ENCODE measurements at places on chromosomes 1 and 21.

- DNase-seq: no peak
Observed at GRCh38 chr1:91876781-91877573, 9.0 kb downstream of the TGFBR3 start.

DNA sequence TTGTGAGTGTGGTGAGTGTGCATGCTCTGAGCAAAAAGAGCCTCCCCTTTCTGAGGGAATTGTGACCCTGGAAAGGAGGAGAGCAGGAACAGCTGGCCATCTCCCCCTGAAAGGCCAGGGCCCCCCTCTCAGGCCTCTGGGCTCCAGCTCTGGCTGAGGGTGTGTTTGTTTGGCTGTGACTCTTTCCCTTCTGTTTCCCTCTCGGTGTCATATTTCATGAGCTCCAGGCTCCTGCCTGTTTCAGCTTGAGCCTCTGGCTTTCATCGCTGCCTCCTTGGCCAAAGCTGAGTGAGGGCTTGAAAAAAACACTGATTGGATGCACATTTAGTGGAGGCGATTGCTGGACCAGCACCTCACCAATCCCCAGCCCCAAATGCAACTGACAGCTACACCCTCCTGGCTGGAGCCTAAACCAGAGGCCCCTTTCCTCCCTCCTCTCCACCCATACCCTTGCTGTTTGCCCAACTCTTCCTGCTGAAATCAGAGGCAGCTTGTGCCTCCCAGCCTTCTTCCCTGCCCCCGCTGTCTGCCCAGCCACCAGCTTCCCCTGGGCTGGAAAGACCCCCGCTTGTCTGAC is 64.1 kb downstream of the DDR2 start:
- DNase-seq: no peak

DNA sequence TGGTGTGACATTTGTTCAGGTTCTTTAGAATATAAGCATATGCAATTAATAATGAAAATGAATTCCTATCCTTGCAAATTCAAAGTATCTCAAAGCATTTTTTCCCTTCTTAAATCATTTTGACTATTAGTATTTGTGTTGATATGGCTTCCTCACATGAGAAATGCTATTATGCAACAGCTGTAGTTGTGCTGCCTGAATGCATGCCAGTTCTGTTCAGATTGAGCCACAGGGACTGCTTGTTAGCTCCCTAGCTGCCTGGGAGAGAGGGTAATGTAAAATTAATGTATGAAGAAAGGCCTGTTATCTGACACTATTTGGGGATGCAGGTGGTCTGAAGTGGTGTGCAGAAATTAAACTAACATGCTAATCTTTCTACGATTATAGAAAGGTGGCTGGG is 45.5 kb downstream of the CACHD1 start:
- DNase-seq: no peak

DNA sequence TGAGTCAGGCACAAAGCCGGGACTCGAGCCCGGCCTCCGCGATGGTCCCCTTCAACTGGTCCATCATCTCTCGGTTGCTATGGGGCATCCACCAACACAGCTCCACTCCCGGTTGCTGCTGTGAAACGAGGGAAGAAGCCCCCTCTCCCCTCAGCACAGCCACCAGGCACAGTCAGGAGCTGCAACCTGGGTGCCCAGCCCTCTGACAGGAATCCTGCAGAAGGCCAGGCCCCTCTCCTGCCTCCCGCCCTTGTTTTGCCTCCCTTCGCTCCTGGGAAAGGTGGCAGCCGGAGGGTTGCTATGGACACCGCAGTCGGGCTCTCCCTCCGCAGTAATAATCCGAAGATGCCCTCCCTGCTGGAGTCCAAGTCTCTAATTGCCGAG is 8.9 kb upstream of the KCNN3 start:
- no peak for DNase-seq

DNA sequence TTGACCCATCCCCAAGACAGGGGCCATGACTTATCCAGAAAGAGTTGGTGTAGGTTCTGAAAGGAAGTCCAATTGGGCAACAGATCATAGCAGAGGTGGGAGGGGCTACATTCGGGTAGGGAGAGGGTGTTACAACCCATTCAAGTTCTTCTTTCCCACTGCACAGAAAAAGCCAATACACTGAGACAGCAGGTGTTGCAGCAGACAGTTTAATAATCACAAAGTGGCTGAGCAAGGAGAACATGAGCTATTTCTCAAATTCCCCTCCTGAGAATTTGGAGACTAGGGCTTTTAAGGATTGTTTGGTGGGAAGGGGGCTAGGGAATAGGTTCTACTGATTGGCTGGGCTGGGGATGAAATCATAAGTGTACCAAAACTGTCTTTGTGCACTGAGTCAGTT is 328.4 kb upstream of the POU3F1 start:
- no peak for DNase-seq

DNA sequence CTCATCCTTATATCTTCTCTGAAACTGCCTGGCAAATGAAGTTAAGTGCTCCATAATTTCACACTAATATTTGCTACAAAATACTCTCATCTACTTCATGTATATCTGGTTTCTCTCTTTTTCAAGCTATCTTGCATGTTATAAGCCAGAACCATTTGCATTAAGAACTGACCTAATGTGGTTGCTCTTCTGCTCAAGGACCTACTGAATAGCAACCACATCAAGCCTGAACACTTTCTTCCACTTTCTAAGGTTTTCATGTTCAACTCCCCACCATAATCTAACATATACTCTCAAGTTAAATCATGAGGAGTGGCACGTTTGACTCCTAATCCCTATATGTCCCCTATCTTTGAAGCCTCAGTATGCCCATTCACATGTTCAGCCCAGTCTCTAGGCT is 27.2 kb downstream of the RGS1 start:
- no peak for DNase-seq

- no peak for DNase-seq
Observed at GRCh38 chr1:234701737-234702341, 91.9 kb upstream of the IRF2BP2 start.

DNA sequence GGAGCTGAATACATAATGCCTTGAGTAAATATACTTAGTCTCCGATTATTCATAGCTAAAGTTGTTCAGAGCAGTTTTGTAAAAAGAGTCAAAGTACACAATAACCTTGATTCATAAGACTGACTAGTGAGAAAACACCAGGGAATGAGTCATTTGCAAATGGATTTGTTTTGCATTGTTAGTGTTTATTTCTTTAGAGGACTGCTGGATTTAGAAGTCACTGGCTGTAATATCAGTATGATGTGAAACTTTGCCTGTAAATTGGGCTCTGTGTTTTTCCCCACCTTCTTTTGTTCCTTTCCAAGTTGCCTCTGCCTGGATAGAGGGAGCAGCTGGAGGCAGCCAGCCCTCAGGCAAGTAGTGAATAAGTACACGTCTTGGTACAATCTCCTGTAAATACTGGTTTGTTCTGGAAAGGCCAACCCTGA is 474.7 kb downstream of the NUF2 start:
- DNase-seq: no peak
